ENCODE measurements at places on chromosomes 13 and 19. TPM values are rescaled to one million over a fixed set of nuclear protein-coding genes. Genes with fewer than 3 reads are reported as not detected.

The NUP58 gene
- 22.0 TPM for total RNA-seq

The CYP2A6 gene
- 0.27 TPM for total RNA-seq

The PSPN gene
- total RNA-seq, result 0.75 TPM

The ZIK1 gene
- 3.8 TPM for total RNA-seq

The CAB39L gene
- 19.3 TPM for total RNA-seq

The PINLYP gene
- total RNA-seq, result 0.46 TPM

The GARIN5A gene
- total RNA-seq, result 2.0 TPM

The KIR3DL1 gene
- not detected for total RNA-seq

The ADPRHL1 gene
- total RNA-seq, result 506 TPM

Data from Right ventricle myocardium superior (tissue), 1 donor.